ENCODE measurements at places on chromosomes 2 and 18.

DNA sequence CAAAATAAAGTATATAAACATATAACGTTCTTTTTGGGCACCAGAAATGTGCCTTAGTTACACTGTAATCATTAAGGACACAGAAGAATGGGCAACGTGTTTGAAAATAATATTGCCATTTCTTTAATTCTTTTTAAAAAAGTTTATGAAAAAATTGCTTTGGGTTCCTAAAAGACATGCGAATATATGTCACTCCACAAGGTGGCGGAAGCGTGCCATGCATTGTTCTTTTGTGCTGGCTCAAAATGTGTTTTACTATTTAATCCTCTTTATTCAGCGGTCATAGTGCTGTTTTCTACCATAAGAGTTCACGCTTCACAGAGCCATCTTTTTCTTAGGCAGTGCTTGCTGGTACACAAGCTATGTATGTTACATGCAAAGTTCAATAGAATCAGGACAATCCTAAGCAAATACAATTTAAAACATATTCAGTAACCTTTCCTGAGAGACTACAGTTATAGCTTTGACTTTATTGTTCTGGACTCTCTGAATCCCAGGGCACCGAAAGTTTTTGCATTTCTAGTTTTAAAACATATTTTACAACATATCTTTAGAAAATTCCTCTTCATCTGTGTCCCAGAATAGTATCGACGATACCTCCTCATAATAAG is 147.8 kb upstream of the ERBB4 start:
- DNase-seq = peak; percentile 54

DNA sequence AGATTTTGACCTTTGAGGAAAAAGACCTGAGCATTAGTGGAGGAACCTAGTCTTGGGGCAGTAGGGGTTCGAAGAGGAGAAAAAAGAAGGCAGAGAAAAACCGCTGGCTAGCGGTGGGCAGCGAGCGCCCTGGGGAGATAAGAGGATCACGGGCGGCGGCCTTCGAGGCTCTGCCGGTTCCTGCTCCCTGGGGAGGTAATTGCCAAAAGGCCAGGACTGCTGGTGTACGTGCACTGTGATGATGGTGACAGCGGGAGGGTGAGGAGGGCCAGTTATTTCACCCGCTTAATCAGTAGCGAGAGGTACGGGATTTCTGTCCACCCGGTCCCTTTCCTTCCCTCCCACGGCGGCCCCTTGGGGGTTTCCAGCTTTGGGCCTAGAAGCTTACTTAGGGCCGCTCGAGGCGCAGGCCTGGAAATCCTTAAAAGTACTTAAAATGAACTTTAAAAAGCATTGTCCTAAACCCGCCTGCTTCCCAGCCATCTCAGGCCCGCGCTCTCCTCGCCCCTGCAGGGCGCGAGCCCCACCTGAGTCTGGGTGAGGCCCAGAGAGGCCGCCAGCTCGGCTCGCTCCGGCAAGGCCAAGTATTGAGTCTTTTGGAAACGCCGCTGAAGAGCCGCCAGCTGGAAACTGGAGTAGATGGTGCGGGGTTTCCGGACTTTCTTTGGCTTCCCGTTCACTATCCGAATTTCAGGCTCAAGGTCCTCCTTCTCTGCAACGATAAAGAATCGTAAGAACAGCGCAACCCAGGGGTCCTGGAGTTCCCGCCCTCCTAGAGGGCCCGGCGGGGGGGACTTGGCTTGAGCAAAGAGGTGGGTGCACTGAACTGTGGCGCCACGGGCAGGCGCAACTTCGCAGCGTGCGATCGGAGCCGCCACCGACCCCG is 1.5 kb downstream of the DLX2 start:
- DNase-seq = no peak

DNA sequence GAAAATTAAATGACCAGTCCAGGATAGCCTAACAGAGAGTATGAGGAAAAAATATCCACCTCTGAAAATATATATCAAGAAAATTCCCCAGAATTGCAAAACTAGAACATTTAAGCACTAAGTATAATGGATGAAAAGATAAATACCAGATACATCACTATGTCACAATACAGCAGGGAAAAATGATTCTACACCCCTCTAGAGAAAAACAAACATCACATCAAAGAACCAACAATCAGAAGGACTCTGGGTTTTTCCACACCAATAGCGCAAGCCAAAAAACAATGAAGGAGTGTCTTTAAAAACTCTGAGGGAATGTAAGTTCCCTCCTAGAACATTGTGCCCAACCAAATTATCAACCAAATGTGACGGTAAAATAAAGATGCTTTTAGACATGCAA is 13.7 kb downstream of the BUB1 start:
- DNase-seq = no peak

DNA sequence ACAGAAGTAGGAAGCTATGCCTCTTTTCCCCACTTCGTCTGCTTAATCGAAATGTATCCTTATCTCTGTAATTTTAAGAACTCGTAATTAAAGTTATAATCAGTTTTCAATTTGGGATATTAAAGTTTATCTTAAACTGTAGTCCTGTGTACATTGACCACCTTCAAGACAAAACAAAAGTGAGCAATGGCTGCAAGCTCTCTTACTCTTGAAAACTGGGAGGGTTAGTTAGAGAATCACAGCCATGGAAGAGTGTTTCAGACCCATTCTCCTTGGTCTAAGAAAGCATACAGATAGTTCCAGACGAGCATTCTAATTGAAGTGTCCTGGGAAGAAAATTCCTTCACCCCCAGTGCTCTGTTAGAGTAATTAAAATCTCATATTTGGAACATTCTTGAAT is 2.0 kb downstream of the KCMF1 start:
- no peak for DNase-seq

- DNase-seq = no peak
These were observed 8.1 kb downstream of the NCK2 start for GRCh38 chr2:105752691-105753358.

- DNase-seq = no peak
These were observed 181.7 kb upstream of the SIX3 start for GRCh38 chr2:44759823-44760222.

GRCh38 chr2:224206816-224207215 is 167.7 kb upstream of the SERPINE2 start:
- no peak for DNase-seq

DNA sequence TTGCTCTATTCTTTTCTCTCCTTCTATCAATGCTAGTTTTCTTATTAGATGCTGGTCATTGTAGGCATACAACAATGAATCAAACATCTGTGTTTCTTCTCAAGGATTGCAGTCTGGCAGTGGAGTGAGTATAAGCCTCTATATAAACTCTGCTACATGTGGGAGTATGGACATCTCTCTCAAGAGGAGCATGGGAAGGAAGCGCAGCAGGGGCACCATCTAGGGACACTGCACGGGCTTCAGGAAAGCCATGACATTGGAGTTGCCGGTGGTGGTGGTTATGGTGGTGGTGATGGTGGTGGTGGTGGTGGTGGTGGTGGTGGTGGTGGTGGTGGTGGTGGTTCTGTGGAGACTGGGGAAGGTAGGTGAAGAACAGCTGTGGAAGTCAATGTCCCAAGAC is 462.6 kb downstream of the RNF144A start:
- no peak for DNase-seq

- no peak for DNase-seq
These were observed 22.9 kb upstream of the SANBR start for GRCh38 chr2:61042807-61043206.

DNA sequence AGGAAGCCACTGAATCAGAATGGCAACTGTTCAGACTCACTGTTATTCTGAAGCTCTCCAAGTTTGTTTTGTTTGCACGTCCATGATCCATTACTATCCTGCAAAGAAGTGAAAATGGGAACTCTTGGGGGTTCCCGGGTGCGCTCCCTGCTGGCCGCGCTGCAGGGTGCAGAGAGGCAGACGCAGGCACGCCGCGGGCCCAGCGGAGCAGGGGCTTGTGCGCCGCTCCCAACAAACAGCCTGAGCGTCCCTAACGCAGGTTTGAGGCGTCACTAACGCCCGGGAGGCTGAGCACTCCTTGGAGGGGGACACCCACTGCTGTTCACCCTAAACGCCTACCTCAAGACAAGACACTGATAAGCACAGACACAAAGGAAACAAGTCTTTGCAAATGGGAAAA is 14.3 kb upstream of the PIEZO2 start:
- DNase-seq = no peak

DNA sequence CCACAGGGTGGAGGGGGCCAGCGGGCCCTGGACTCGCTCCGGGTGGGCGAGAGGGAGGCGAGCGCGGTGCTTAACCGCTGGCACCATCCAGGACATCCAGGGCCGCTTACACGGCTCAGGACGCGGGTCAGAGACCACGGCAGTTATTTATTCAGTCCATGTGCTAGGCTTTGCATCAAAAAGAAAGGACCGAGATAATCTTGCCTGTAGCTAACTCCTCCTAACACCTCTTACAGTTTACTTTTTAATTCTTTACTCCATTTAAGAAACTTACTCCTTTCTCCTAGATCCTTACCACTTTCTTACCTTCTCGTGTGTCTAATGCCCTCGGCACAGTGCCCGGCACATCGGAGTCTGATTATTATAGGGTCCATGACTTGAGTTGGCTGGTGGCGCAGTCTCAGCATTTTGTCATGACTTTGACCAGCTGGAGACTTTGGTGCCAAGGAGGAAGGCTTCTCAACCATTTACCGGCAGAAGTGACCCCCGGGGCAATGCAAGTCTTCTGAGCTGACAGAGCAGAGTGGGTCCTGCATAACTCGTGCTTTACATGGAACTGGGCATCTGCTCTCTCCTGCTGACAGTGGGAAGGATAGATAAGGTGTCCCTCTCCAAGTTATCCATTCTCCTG is 503 bp downstream of the ANXA4 start:
- DNase-seq = no peak

GRCh38 chr2:201114846-201115245 is 1.1 kb upstream of the CFLAR start:
- DNase-seq = no peak

GRCh38 chr2:33236482-33237385 is 239.7 kb upstream of the RASGRP3 start:
- DNase-seq = peak; percentile 34

DNA sequence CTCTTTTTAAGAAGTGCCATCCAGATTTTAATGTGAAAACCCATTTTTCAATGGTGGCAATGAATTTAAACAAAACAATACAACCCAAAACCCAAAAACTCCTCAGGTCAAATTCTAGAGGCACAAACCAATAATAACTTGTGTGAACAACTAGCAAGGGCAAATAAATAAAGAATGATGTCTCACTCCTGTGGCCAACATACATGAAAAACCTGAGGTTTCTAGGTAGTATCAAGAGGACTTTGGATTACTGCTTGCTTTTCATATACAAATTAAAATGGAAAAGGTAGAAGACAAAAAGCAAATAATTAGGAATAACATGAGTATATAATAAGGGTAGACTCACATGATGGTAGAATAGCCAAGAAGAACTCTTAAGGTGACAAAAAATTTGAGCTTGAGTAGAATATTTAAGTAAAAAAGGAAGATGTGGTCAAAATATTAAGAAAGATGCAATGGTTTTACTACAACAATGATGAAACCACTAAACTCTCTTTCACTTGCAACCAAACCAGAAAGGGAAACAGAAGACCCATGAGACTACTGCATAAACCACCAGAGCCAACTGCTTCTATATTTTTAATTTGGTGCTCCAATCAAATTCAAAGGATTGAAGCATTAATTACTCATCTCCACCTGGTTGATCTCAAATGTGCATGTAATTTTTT is 53.5 kb downstream of the DARS1 start:
- no peak for DNase-seq

- no peak for DNase-seq
These were observed 18.5 kb downstream of the TRAK2 start for GRCh38 chr2:201432621-201433393.

- DNase-seq = no peak
These were observed 76.2 kb downstream of the FMNL2 start for GRCh38 chr2:152411154-152411553.

DNA sequence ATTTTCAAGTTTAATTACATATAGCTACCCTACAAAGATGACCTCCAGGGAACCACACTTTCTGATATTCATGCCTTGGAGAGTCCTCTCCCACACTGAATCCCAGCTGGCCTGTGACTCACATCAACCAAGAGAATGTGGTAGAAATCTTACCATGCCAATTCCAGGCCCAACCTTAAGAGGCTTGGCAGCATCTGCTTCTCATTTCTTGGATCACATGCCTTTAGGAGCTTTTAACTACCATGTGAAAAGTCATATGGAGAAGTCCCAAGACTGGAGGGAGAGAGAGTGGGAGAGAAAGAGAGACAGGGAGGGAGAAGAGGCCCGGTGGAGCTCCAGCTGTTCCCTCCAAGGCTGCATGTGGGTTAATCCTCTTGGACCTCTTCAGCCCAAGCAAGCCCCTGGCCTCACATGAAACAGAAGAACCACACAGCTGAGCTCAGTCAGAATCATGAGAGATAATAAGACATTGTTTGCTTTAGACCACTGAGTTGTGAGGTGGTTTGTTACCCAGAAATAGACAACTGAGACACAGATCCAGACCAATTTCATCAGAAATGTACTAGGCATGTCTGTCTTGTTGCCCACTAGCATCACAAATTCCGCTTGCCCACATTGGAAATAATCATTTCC is 190.7 kb downstream of the MTCL1 start:
- peak; percentile 75 for DNase-seq

DNA sequence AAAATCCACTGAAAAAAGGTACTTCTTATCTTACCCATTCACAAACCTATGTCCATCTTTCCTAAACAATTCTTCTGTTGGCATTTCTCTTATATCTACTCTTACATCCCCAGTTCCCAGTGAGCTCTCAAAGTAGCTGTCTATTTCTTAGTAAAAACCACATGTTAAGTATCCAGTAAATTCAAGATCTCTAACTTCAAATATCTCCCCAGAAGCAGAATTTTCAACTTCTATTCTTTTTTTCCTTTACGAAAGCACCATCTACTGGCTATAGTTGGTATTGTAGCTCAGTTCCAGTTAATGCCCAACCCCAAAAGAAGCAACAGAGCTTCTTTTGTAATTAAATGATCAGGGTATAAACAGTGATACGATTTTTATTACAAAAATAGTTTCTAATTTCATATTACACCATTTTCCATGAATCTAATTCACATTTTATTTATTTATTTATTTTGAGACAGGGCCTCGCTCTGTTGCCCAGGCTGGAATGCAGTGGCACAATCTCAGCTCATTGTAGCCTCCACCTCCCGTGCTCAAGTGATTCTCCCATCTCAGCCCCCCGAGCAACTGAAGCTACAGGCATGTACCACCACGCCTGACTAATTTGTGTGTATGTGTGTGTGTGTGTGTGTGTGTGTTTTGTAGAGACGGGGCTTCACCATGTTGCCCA is 28.5 kb downstream of the HRH4 start:
- DNase-seq = peak; percentile 58

- no peak for DNase-seq
These were observed 18.9 kb upstream of the SERPINB11 start for GRCh38 chr18:63683890-63684289.

DNA sequence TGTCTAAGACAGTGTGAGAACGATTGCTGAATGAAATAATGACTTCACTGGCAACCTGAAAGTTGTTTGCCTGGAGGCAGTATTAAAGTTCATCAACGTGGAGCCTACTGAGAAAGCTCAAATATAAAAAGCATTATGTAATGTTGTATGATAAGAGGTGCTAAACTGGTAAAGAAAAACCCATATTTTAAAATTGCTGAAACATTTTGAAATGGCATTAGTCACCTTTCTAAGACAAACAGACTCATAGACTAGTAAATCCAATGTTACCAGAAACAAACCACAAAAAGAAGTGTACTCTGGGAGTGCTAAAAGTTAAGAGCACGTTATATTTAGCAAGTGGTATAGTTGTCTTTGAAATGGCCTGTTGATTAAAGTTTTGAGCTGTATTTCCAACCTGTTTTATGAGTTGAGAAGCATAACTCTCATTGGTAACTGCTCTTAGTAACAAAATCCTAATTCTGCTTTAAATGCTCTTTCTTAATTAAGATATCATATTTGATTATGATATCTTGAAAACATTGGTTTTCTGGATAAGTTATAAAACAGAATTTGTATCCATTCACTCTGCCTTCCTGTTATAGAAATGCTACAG is 62.7 kb downstream of the CYP1B1 start:
- DNase-seq = no peak

All from foreskin melanocyte (primary cell).